Esophagus mucosa (tissue), 1 donor: ENCODE measurements at places on chromosomes 13 and 19. TPM values are rescaled to one million over a fixed set of nuclear protein-coding genes. Genes with fewer than 3 reads are reported as not detected.

PTH2 gene
- total RNA-seq: not detected

ZNF528 gene
- total RNA-seq: 10.8 TPM

ZNF561 gene
- total RNA-seq: 41.0 TPM

OVOL3 gene
- total RNA-seq: not detected

VAV1 gene
- total RNA-seq: 1.3 TPM

S1PR5 gene
- total RNA-seq: 7.9 TPM

C19orf67 gene
- 0.12 TPM for total RNA-seq

GJB6 gene
- total RNA-seq: 369 TPM

MBD3L5 gene
- total RNA-seq: not detected

IFNL3 gene
- not detected for total RNA-seq

THSD1 gene
- 3.7 TPM for total RNA-seq

CYP4F11 gene
- 2.7 TPM for total RNA-seq

CGB2 gene
- not detected for total RNA-seq

ZNF700 gene
- 5.9 TPM for total RNA-seq
